Stimulated activated naive CD4-positive, alpha-beta T cell treated with Interleukin-2 at 50 U/mL for 16 hours (primary cell): ENCODE measurements at places on chromosomes 1 and 21.

DNA sequence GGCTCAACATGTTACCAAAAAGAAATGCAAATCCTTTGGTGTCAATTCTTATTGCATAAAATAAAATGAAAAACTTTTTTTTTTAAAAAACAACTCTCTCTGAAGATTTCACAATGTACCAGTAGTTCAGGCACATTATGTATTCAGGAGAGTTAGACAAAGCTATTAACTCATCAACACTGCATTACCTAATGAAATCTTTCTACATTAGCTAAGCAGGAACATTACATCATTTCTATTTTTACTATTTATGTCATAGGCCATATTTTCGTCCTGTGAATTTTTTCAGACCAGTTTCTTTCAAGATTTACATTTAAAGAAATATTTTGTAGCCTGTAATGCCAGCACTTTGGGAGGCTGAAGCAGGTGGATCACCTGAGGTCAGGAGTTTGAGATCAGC is 366.2 kb downstream of the USH2A start:
- DNase-seq: no peak

GRCh38 chr1:212021563-212021962 is 13.8 kb downstream of the INTS7 start:
- no peak for DNase-seq

GRCh38 chr1:225362805-225363204 is 65.0 kb downstream of the LBR start:
- no peak for DNase-seq

GRCh38 chr1:65813956-65814355 is 21.3 kb downstream of the PDE4B start:
- DNase-seq: no peak

- DNase-seq: no peak
Measured at GRCh38 chr1:220239213-220239612, 33.0 kb downstream of the RAB3GAP2 start.
